HT-29 (cell line): ENCODE measurements at places on chromosomes 5 and 9.
A peak's percentile ranks its signal among the peaks of the same experiment; 100 is the strongest.

- no peak for DNase-seq
Observed at GRCh38 chr5:14945450-14945849, 73.9 kb upstream of the ANKH start.

GRCh38 chr9:127808347-127809001 lies 5.8 kb downstream of the FPGS start:
- no peak for DNase-seq

GRCh38 chr5:93381057-93381456 lies 200.0 kb downstream of the NR2F1-AS1 start:
- DNase-seq: no peak

- DNase-seq: no peak
Observed at GRCh38 chr9:118108971-118109370, 404.8 kb downstream of the TLR4 start.

GRCh38 chr5:16572289-16573015 lies 44.3 kb downstream of the RETREG1 start:
- DNase-seq: no peak

- DNase-seq: no peak
Observed at GRCh38 chr5:162473041-162473714, 405.6 kb downstream of the GABRG2 start.

GRCh38 chr5:154209591-154210081 lies 19.1 kb downstream of the GALNT10 start:
- DNase-seq: no peak

GRCh38 chr9:99594056-99594780 lies 227.5 kb upstream of the NR4A3 start:
- no peak for DNase-seq

DNA sequence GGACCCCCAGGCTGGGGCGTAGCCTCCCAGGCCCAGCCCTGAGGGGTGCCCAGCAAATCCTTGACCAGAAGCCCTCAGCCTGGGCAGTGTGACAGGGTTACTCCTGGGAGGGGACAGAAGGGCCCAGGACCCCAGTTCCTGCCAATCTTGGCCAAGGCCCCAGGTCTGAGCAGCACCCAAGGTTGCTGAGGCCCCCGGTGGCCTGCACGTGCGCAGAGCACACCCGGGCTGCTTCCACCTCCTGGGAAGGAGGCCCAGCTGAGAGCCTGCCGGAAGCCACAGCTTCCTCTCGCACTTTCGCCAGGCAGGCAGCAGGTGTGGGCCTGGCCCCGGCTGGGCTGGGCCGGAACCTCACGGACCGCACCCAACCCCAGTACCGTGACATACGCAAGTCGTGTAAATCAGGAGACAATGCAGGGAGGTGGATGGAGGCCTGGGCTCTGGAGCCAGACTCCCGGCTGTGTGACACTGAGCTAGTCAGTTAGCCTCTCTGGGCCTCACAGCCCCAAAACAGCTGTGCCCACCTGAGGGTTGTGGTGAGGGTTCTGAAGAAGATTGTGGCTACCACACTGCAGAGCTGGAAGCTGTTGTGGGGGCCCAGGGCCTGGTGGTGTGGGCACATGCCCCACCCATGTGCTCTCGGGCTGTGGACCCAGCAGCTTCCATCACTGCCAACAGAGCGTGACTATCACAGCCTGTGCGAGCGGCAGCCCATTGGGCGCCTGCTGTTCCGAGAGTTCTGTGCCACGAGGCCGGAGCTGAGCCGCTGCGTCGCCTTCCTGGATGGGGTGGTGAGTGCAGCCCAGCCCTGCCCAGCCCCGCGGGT lies 5.1 kb downstream of the GRK6 start:
- no peak for DNase-seq

- DNase-seq: no peak
Observed at GRCh38 chr5:88667496-88668201, 215.3 kb downstream of the MEF2C start.

DNA sequence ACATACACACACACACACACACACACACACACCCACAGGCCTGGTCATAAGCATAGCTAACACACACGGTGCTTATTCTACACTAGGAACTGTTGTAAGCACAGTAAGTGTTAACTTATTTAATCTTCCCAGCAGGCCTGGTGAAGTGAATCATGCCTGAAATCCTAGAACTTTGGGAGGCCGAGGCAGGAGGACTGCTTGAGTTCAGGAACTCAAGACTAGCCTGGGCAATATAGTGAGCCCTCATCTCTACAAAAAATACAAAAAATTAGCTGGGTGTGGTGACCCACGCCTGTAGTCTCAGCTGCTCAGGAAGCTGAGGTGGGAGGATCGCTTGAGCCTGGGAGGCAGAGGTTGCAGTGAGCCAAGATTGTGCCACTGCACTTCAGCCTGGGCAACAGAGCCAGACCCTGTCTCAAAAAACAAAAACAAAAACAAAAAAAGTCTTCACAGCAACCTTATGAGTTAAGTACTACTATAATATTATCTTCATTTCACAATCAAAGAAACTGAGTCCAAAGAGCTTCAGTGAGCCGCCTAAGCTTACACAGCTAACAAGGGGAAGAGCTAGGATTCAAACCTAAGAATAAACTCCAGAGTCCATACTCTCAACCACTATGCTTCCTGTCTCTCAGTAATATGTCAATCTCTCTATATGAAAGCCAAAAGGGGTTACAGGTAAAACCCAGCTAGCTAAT lies 2.3 kb downstream of the MEGF9 start:
- DNase-seq: no peak

GRCh38 chr9:130003943-130004552 lies 38.9 kb downstream of the FNBP1 start:
- DNase-seq: no peak

DNA sequence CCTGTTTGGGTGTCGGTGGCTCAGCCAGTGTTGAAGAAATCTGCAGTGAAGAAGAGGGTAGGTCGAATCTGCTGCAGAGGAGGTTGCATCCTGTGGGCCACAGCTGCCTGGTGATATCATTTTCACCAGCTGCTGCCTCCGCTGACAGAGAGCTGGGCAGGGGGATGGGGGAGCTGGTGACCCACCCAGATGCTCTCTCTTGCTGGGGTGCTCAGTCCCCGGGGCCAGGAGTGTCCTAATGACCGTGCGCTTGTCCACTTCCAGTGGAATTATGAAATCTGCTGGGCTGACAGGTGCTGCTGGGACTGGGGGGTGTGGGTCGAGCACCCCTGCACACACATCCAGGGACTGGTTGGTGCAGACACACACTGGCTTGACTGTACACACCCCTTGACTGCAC lies 83.2 kb upstream of the IRX4 start:
- DNase-seq: no peak

DNA sequence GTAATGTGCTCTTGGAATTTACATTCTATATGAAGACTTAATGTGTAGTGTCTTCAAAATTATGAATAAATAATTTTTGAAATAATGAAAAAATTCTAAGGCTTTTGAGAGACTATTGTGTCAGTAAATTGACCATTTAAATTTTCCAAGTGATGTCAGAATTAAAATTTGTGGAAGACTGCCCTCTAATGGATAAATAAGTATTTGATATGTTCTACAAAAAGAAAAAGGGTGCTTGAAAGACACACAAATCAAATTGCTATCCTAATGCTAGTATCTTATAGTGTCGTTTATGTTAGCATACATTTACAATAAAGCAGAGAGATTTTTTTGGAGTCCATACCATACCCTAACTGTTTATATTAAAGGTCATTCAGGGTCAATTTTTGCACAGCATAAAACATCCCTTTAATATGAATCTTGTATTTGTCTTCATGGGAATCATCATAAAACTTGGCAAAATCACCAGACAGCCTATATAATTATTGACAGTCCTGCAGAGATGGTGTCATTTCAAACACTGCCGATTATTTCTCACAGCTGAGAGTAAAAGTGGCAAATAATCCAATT lies 120.8 kb upstream of the SLC27A6 start:
- DNase-seq: peak; percentile 56

DNA sequence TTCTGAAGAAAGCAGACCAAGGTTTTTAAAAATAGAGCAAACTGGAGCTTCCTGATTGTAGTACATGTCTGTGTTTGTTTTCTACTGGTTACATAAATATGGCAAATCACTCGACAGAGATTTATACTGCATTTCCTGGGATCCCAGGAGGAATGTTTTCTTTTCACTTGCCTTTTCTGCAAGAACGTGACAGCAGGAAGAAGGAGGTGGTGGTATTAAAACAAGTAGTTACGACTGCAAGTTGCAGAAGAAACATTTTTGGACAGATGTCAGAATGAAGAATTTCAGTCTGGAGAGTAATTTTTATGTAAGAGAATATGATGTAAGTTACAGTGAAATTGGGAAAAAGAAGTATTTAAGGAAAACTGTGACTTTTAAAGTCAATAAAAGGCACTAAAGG lies 253.7 kb upstream of the NFIL3 start:
- DNase-seq: no peak
